ENCODE measurements at places on chromosomes 5 and 9.

DNA sequence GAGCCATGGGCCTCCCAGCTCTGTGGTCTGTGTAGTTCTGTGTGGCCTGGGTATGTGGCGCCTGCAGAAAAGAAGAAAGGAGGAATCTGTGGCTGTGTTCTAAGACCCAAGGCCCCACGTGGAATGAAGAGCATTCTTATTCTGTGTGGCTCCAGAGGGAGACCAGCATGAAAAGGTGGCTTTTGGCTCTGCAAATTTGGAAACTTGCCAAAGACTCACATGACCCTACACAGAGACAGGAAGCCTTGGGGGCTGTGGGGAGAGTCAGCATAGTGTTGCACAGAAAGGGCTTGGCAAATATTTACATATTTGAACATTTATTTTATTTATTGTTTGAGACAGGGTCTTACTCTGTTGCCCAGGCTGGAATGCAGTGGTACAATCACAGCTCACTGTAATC, 193.3 kb downstream of the TMEM38B start:
- no peak for DNase-seq

DNA sequence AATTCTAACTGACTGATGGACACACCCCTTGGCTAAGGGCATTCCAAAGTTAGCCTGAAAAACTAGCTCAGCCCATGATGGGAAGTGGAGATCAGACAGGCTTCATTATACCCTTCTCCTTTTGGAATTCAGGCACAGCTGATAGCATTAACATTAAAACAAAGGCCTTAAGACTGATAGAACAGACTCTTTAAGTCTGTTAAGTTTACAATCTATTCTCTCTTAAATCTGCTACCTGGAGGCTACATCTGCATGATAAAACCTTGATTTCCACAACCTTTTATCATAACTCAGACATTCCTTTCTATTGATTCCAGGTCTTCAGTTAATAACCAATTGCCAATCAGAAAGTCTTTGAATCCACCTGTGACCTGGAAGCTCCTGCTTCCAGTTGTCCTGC, 281.4 kb downstream of the TUSC1 start:
- no peak for DNase-seq

GRCh38 chr5:64923151-64923685, 154.5 kb downstream of the CWC27 start:
- no peak for DNase-seq

- no peak for DNase-seq
These were observed 1.4 kb downstream of the TMEFF1 start for GRCh38 chr9:100474082-100474923.

- no peak for DNase-seq
These were observed 78.3 kb upstream of the TNFSF8 start for GRCh38 chr9:115008536-115009270.

- no peak for DNase-seq
These were observed 28.7 kb upstream of the ACOT12 start for GRCh38 chr5:81422671-81423070.

DNA sequence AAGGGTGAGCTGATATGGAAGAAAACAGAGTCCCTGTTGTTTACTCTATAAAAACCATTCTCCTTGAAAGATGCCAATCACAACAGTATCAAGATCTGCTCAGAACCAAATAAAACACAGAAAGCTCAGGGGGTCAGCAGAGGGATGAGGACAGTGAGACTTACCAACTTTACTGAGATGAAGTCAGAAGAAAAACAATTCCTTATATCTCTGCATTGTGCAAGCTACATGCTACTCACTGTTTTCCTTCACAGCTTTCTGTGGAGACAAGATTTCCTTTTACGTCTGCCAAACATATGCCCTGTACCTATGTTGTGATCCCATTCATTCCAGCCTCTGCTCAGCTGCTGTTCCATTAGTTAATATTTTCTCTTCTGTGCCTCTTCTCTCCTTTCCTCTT, 185.6 kb downstream of the TSSK1B start:
- DNase-seq = no peak

DNA sequence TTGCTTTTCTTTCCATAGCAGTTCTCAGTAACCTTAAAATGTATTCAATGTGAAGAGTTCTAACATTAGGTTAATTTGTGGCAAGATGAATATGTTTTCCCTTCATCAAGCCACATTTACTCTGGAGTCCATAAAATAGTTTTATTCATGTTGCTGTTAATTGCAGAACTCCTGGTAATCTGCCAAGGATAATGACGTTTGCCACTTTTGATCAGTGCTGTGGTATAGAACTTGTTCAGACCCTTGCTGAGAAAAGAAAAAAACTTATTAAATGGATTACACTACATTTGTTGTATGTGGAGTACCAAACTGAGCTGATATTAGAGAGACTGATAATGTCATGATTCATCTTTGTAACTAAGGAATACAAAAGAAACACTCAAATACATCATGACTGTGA, 212.4 kb upstream of the DMAC1 start:
- peak; percentile 28 for DNase-seq

DNA sequence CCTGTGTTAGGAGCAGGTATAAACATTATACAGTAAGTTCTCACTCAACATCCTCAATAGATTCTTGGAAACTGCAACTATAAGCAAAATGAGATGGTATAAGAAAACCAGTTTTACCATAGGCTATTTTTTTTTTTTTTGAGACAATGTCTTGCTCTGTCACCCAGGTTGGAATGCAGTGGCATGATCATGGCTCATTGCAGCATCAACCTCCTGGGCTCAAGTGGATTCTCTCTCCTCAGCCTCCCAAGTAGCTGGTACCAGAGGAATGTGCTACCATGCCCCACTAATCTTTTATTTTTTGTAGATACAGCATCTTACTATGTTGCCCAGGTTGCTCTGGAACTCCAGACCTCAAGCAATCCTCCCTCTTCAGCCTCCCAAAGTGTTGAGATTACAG, 50.1 kb upstream of the ADRB2 start:
- DNase-seq = no peak

- DNase-seq = no peak
These were observed 6.6 kb downstream of the POU4F3 start for GRCh38 chr5:146345240-146345577.

DNA sequence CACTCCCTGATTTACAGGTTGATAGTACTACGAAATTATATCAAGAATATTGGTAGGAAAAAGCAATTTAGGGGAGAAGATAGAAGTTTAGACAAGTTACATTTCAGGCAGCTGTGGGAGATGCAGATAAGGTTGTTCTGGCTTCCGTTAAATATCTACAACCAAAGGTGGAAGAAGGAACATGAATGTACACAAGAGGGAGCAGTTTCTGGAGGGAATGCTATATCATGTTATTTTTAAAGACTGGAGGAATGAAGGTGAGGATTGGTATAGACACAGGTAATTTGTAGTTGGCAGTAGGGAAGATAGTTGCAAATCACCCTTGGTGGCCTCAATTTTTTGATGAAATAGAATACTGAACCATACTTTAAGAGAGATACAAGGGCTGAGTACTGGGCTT, 187.3 kb upstream of the NMUR2 start:
- DNase-seq = no peak

DNA sequence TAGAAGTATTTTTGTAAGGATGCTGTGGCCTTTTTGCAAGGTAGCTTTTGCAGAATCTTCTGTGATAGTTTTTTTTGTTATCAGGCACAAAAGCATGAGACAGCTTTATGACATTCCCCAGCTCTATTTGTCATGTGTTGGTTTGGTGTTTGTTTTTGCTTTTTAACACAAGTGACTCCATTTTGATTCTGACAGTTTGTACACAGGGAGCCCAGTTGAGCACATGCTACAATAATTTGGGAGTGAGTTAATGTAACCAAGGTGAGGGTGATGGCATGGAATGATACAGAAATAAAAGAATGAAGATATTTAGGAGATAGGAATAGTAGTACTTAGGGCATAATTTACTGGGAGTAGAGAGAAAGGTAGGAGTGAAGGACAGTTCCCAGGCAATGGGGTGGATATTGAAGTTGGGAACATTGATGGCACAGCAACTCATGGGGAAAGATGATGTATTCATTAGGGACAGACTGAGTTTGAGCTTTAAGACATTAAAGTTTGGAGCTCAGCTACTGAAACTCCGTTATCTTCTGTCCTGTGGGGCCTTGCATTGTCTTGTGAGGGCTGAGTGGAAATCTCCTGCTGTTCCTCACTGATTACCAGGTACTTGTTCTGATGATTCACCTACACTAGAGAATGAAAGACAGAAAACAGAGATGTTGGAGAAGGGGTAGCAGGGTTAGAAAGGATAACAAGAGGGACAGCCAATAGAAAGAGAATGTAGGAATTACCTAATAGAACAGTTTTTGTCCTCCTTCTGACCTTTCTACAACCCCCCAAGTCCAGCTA, 88.3 kb upstream of the CCDC112 start:
- no peak for DNase-seq

DNA sequence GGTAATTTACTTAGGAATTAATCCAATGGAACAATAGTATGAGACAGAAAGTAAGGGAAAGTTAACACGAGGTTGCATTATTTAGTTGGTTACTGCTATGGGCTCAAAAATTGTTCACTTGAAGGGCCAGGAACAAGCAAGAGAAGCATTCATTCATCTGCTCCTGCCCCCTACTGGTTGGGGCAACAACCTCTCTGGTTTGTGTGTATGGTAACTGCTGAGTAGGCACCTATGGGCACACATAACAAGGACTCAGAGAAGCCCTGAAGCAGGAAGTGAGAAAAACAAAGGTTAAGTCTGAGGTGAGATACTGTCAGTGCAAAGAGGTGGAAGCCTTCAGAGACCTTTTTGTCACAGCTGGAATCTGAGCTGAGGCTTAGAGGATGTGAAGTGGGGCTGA, 34.4 kb upstream of the RANBP6 start:
- no peak for DNase-seq

- DNase-seq = no peak
These were observed 18.8 kb upstream of the PRLR start for GRCh38 chr5:35248843-35249780.

DNA sequence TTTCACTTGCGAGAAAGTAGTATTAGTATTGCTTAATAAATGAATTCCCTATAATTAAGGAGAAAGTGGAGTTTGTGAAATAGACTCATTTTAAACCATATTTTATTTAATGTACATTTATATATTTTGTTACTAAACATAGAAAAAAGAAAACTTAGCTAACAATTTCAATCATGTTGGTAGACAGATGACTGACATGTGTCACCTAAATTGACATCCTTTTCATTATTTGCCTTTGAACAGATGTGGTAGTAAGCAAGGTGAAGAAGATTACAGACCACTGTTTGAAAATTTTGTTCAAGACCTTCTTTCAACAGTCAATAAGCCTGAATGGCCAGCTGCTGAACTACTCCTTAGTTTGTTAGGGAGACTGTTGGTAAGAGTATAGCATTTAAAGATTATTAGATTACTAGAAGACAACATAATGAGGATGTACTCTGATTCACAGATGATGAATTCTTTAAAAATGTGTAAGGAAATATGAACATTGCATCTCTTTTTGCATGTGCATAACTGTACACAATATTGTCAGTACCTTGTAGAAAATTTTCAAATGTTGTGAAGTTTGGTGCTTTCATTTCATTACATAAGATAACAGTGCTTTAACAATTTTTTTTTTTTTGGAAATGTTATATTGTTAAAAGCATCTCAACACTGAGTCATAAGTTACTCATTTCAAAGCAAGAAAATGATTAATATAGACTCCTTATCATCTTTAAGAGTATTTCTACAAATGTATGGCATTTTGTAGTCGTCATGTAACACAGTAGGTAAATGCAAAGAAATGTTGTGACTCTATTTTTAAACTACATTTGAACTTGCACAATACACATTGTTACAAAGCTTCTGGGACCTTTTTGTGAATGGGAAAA, 139.5 kb downstream of the NIPBL start:
- DNase-seq = no peak

GRCh38 chr5:157358871-157359270, 92.9 kb downstream of the CYFIP2 start:
- DNase-seq = no peak

DNA sequence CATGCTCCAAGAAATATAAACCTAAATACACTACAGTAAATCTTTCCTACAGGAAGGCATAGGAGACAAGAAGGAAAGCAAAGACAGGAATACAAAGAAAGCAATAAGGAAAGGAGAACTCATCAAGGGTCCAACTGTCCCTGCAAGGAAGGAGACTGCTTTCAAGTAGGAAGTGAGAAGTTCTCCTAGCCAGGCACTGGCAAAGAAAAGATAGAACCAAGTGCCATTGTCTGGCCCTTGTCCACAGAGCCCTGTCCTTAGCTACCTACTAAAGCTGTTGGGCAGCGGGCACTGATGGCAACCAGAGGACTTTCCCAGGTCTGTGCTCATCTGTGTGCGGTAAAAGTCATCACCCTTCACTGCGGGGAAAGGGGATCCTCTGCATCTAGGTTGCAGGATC, 108.2 kb downstream of the KLHL3 start:
- DNase-seq = no peak
